Fibroblast of lung (primary cell): ENCODE measurements at places on chromosomes 12 and 14. TPM values are rescaled to one million over a fixed set of nuclear protein-coding genes. Genes with fewer than 3 reads are reported as not detected.

DNA sequence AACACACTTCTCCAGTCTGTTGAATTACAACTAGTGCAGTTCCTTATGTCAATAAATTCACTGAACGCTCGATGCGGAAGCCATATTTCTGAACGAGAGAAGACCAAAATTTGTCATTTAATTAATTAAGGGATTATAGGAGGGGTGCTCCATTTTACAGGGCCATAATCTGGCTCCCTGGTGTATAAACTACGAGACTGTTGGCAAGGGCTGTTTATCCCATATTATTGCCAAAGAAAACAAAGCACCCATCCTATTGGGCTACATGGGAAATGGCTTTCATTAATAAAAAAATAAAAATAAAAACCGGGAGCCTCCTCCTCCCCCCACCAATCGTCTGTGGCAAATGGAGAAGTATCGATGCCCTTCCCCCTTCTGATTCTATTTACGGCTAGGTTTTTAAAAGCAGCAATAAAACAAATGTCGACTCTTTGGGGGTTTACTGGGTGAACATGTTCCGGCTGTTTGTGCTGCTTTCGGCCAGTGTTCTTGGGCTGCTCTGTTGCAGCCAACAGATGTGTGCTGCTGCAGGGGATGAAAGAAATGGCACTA, 24.8 kb downstream of the ATF7 start:
- peak; percentile 28 for DNase-seq

Gene LHX5
- not detected in 2 replicates for total RNA-seq

- peak; percentile 14 for DNase-seq
Observed at GRCh38 chr12:50720085-50720484, 43.8 kb upstream of the ATF1 start.

DNA sequence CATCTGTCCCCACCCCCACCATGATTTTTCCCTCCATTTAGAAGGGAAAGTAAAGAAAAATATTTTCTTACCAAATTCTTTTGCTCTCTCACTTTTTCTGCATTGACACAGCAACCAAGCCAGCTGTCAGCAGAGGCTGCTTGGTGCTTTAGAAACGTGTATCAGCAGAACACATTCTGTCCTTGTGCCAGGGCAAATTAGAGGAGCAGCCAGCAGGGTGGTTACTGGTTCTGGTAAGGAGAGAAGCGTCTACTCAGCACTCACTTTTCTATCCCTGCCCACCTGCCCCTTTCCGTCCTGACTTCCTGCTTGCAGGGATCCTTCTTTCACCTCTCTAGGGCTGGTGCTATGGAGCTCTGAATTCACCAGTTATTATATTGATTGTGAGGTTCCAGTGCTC, 327.5 kb upstream of the PDE3A start:
- no peak for DNase-seq

GRCh38 chr12:24415934-24416333, 466.5 kb upstream of the SOX5 start:
- no peak for DNase-seq

Gene LMO3
- under 0.01 and 0.50 TPM in 2 replicates for total RNA-seq

- no peak for DNase-seq
Observed at GRCh38 chr12:52920937-52921336, 16.1 kb upstream of the KRT8 start.

Gene HOXC4
- 0.17 and 0.26 TPM in 2 replicates for total RNA-seq

DNA sequence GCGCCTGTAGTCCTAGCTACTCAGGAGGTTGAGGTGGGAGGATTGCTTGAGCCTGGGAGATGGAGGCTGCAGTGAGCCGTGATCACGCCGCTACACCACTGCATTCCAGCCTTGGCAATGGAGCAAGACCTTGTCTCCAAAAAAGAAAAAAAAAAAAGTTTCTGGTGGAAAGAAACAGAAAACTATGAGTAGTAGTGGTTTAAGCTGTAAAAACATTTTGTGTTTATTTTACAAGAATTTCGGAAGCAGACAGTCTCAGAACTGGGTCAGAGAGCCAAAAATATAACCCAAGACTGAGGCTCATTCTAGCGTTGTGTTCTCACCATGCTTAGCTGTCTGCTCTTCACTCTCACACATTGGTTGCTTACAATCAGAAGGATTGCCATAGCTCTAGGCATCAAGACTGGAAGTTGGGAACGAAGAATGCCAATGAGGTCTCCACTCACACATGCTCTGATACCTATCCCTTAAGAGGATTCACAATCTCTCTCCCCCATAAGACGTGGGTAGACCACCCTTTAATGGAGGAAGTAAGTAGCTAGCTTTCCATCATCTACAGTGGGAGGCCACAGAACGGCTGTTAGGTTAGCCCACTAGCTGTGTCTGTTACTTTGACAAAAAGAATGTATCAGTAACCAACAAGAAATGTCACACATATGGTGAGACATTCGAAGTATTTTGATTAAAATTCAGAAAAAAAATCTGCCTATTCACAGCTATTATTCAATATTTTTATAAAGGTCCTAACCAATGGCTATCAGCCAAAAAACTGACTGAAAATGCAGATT, 117.6 kb upstream of the RASSF8 start:
- peak; percentile 80 for DNase-seq

DNA sequence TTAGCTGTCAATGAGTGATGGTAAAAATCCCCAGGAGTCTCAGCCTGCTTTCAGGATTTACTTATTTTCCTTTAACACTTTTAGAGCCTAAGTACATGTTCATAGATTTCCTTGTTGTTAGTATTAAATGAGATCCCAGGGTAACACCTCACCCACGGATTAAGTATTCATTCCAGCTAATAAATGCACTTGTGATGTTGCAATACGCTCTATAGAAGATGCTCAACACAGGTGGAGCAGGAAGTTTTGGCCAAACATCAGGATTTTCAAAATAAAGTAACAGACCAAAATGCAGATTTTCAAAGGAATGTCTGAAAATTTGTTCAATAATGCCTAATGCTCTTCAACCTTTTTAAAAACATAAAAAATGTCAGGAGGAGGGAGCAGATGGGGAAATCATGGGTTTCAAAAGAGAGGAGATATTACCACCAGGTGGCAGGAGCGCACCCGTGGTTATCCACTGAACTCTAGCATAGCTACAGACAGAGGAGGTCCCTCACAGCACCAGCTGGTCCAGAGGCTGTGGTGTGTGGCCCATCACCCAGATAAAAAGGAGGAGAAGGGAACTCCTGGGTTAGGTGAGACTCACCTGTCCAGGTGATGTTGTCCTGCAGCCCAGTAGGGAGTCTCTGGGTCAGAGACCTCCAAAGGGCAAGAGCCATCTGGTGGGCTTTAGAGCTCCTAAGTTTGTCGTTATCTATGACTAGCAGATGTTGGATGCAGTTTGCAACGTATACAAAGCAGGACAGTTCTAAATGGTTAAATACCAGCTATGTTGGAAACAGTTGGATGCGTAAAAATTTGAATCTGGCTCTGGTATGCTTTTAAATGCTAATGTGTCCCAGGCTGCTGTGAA, 1158.4 kb upstream of the TMEM132C start:
- peak; percentile 48 for DNase-seq

Gene TOMM20L
- total RNA-seq, result not detected in 2 replicates

GRCh38 chr14:100076606-100077005, 11.4 kb downstream of the EVL start:
- DNase-seq, result peak; percentile 63

DNA sequence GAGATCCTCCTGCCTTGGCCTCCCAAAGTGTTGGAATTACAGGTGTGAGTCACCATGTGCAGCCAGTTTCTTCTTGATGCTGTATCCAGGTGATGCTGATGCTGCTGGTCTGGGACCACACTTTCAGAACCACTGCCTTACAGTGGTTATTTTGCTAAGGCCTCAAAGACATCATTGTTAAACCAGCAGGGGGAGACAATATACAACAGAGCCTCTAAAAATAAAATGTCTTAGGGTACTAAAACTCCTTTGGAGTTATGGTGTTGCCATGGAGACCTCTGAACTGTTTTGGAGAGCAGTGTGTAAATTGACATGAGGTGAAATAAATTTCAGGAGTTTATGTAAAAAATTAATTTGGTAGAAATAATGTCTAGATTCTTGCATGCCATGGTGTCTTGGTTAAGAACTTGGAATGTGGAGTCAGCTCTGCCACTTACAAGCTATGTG, 1.1 kb upstream of the ARG2 start:
- DNase-seq, result peak; percentile 71

Gene TBC1D30
- total RNA-seq, result 0.26 and 0.66 TPM in 2 replicates

DNA sequence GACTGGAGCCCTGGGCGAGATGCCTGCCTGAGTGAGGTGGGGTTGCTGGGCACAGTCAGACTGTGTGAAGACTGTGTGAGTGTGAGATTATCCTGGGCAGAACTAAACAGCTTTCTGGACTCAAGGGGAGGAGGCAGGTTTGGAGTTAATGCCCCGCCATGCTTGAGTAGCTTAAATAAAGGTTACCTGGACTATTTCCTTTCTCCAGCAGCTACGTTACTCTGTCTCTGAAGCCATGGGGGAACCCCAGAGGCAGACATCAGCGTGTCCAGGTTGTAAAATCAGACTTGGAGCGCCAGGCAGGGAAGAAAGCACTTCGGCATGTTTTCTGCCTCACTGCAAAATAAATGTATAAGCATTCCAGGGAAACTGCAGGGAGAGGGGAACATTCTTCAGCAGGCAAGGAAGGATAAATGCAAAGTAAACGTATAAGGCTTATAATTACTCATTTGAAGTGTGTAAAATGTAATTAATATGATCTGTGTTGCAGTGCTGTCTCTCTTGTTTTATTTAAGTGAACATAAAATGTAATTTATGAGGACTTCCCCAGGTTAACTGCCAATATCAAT, 129.7 kb downstream of the CHST11 start:
- no peak for DNase-seq

Gene DEGS2
- total RNA-seq, result under 0.01 and 0.26 TPM in 2 replicates

Gene RIC8B
- 10.8 and 11.6 TPM in 2 replicates for total RNA-seq

DNA sequence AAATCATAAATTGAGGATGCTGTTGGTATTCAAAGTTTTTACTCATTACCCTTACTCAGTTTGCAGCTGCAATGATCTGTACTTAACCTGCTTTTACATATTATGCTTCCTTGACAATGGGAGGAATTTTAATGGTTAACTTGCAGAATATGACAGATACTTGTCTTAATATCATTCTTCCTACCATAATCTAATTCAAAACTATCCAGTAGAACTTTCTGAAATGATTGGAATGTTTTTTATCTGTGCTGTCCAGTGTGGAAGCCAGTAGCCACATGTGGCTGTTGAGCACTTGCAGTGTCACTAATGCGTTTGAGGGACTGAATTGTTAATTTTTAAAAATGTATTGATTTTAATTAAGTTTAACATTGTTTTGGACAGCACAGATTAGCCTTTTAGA, 23.5 kb downstream of the FGFR1OP2 start:
- no peak for DNase-seq

Gene BMAL2
- total RNA-seq, result 23.9 and 44.9 TPM in 2 replicates

Gene SLC25A3
- total RNA-seq, result 535 and 541 TPM in 2 replicates

- no peak for DNase-seq
Observed at GRCh38 chr14:103362780-103363179, 22.4 kb upstream of the MARK3 start.

Gene NPFF
- total RNA-seq, result not detected in 2 replicates

DNA sequence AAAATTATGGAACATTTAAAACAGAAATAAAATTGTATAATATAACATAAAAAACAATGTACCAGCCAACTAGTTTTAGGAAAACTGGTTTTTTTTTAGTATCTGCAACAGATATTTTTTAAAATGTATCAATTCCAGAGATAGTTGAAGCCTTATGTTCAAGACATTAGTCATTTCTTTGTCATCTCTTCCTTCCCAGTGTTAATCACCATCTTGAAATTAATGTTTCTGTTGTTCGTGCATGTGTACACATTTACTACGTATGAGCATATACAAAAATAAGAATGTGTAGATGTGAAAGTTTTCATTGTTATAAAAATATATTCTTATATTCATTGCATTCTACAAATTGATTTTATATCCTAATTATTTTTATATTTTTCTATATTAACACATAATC, 1062.1 kb downstream of the SLC6A15 start:
- no peak for DNase-seq

Gene FAM181A
- not detected in 2 replicates for total RNA-seq

Gene CCDC196
- total RNA-seq, result not detected in 2 replicates

- peak; percentile 57 for DNase-seq
Observed at GRCh38 chr12:105418229-105418628, 87.7 kb downstream of the C12orf75 start.

GRCh38 chr12:131370321-131370720, 340.6 kb upstream of the SFSWAP start:
- DNase-seq, result no peak

Gene MIP
- total RNA-seq, result not detected in 2 replicates

GRCh38 chr12:41250748-41251147, 62.6 kb downstream of the PDZRN4 start:
- peak; percentile 11 for DNase-seq

DNA sequence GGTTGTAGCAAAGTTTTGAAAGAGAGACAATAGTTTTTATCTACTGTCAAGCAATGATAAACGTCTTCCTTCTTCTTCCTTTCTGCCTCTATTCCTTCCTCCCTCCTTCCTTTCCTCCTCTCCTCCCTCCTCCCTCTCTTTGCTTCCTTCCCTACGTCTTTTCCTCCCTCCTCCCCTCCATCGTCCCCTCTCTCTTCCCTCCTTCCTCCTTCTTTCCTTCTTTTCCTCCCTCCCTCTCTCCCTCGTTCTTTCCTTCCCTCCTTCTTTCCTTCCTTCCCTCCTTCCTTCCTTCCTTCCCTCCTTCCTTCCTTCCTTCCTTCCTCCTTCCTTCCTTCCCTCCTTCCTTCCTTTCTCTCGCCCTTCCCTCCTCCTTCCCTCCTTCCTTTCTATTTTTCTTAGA, 82.8 kb upstream of the KCNA1 start:
- no peak for DNase-seq

DNA sequence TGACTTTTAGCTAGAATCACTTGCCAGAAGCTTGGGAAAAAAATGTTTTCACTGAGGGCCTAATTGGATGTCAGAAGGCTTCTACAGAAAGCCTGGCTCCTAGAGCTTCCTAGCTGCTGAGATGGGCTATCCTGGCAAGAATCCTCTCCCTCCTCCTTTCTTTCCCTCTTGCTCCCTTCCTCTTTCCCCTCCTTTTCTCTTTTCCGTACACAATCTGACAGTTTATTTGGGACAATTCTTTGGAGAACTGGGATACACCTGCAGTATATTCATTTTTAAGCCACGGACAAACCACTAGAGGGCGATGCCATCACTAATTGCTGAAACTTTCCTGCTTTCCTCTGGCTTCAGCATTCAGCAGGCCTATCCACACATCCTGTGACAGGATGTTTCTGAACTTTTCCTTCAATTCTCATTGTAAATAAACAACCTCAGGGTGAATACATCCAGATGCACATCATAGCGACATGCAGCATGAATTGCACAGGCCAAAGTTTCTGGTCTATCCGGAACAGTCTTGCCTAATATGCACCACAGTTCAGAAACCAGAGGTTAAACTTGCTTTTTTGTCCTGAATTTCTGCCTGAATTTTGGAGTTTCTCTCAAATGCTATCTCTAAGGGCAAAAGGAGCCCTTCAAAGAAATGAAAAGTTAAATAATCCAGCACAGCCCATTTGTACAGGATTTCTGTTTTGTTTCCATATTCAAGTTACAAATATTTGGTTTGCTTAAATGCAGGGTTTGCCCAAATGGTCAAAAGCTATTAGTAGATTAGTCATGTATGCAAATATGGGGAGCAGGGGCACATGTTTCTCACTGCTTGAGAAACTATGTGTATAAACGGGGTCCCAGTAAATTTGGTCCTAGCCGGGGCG, 142.8 kb downstream of the PAWR start:
- peak; percentile 83 for DNase-seq
